Activated CD4-positive, alpha-beta T cell treated with anti-CD3 and anti-CD28 coated beads for 1 hour (primary cell): ENCODE measurements at places on chromosomes 2 and 18.

- DNase-seq = no peak
Measured at GRCh38 chr18:58227361-58227930, 183.4 kb downstream of the NEDD4L start.

GRCh38 chr2:128786316-128786715 lies 467.6 kb upstream of the HS6ST1 start:
- DNase-seq = no peak

DNA sequence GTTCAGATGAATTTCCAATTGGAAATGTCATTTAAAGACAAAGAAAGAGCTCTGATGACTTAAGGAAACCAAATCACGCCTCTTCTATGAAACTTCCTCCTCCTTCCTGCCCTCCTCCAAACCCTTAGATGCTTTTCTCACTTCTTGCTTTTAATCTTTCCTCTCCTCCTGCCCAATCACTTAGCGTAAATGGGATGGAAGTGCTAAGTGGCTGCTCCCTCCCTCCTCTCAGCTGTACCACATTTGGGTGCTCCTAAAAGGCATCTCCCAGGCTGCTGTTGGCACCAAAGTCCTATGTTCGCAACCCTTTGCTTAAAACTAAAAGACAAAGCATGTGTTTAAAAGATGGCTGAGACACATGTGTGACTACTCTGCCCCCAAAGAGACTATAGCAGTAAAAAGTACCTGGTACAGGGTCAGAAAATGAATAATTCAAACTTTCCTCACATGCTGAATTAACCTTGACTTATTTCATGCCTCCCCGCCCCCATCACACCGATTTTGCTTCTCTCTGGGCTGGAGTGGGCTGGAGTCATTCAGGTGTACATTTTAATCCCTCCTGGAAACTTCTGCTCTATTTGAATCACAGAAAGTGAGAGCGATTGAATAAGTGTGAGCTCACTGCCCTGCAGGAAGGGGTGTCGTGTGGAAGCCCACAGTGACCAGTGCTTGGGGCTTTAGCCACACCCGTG lies 59.2 kb upstream of the KLF7 start:
- no peak for DNase-seq

- no peak for DNase-seq
Measured at GRCh38 chr2:59083075-59083828, 842.1 kb upstream of the FANCL start.

- DNase-seq = no peak
Measured at GRCh38 chr18:25136416-25137196, 215.4 kb downstream of the ZNF521 start.

- DNase-seq = no peak
Measured at GRCh38 chr2:151967829-151968722, 130.8 kb downstream of the CACNB4 start.

GRCh38 chr2:241033336-241033987 lies 35.0 kb downstream of the SNED1 start:
- DNase-seq = no peak

GRCh38 chr18:38081516-38081915 lies 515.9 kb upstream of the CELF4 start:
- DNase-seq = no peak

GRCh38 chr2:118246726-118247125 lies 158.5 kb downstream of the INSIG2 start:
- no peak for DNase-seq

- DNase-seq = no peak
Measured at GRCh38 chr2:140185076-140185475, 1404.9 kb upstream of the NXPH2 start.

GRCh38 chr2:197274937-197275336 lies 35.6 kb downstream of the ANKRD44 start:
- no peak for DNase-seq

- no peak for DNase-seq
Measured at GRCh38 chr2:240569998-240570530, 1.8 kb downstream of the RNPEPL1 start.

DNA sequence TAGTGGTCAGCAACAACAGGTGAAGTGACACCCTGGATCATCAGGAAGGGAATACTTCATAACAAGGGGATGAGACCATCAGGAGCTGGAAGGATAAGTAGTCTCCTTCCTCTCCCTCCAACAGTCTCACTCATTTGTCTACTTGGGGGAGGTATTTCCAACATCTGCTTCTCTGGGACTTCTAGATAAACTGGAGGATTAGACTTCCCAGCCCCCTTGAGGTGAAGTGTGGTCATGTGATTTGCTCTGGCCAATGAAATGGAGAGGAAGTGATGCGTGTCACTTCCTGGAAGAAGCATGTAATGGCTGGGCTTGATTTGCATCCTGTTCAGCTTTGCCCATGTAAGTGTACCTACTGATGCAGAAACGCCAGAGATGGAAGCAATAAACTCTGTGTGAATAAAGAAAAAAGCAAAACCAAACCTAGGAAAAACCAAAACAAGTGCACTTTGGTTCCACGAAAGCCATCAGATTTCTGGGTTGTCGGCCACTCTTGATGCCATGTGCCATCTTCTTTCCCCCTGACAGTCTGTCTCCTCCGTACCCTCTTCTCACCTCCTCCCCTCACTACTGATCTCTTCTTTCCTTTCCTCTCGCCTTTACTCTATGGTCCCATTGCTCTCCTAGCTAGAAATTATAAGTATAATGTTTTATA lies 76.1 kb upstream of the DNMT3A start:
- DNase-seq = no peak

DNA sequence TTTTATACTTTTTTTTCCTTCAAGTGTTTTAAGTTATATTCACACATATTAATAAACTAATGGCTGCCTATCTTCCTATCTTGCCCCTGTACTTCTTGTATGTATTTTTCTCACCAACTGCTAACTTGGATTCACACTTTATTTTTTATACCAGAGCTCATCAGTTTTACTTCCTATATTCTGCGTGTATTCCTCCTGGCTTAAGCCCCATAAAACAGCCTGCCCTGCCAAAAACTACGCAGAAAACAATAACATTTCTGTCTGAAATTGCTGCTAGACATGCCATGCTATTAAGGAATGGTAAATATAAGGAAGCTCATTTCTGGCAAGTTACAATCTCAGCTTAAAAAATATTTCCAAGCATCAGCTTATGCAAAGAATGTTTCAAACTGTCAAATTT lies 172.3 kb downstream of the UBE2E3 start:
- no peak for DNase-seq

DNA sequence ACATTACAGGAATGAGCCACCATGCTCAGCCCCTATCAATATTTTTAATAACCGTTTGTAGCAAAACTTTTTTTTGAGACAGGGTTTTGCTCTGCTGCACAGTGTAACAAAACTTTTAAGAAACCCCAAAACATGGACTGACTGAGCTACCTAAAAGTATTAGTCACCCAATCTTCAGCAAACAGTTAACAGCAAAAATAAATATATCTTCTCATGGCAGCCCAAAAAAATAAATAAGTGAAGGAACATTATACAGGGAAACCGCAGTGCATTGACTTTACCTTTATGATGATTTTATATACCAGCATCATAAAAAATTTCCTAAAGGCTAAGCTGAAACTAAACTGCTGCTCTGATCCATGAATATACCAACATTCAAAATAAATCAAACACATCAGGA lies 424.6 kb downstream of the METTL4 start:
- no peak for DNase-seq

- DNase-seq = no peak
Measured at GRCh38 chr18:22475426-22476100, 57.8 kb upstream of the CTAGE1 start.

DNA sequence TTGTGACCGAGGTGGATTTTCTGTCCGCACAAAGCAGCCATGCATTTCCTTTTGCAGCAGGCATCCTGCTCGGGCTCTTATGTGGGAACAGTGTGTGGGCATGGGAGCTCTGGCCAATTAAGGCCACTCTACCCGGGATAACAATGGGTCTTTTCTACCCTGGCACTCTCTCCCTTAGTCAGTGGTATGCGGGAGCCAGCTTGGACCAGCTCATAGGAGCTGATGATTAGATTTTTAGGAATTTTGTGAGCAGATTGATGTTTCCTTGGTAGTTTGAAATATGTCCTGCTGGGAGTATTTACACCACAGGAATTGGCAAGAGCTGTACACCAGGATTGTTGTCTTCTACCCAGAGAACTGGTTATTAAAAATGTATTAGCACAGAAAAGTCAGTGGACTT lies 89.3 kb downstream of the SPP2 start:
- no peak for DNase-seq

DNA sequence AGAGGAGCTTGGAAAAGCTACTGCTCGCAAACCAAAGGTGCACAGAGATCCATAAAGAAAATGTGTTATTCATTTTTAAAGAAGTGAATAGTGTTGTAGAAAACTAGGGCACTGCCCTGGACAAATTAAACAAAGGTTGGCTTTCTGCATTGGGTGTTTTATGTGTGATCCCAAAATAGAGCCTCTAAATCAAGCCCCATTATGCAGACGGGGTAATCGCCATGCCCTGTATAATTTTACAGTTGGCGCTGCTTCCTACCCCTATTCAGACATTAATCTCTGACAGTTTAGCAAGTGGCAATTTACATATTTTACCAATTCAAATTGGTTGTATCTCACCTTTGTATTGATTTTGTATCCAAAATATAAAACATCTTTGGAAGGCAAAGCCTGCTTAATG lies 109.1 kb downstream of the PID1 start:
- no peak for DNase-seq

DNA sequence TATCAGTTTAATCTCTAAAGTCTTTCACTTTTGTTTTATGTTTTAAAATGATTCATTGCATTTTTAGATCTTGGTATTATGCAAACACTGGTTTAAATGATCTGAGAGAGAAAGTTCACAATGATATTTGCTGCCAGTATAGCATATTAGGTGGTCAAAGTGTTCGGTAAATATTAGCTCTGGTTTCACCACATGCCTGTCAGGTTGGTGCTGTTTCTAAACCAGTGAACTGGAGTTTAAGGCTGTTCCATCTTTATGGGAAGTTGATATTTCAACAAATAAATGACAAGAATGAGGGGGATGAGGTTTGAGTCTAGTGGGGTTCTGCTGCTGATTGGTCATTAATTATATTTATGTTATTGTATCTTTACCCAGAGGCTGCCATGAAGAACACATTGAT lies 436.4 kb downstream of the DCDC2C start:
- no peak for DNase-seq

- DNase-seq = no peak
Measured at GRCh38 chr2:12722447-12723316, 5.9 kb downstream of the TRIB2 start.
